Stimulated activated CD8-positive, alpha-beta memory T cell treated with anti-CD3 and anti-CD28 coated beads, Interleukin-2, amount 100 ng/mL, for 1 hour (primary cell): ENCODE measurements at places on chromosomes 13 and 19.
A peak's percentile ranks its signal among the peaks of the same experiment; 100 is the strongest.

- peak; percentile 10 for DNase-seq
Measured at GRCh38 chr19:33134571-33135041, 2.7 kb downstream of the WDR88 start.

- no peak for DNase-seq
Measured at GRCh38 chr13:80160110-80160509, 180.8 kb downstream of the SPRY2 start.

DNA sequence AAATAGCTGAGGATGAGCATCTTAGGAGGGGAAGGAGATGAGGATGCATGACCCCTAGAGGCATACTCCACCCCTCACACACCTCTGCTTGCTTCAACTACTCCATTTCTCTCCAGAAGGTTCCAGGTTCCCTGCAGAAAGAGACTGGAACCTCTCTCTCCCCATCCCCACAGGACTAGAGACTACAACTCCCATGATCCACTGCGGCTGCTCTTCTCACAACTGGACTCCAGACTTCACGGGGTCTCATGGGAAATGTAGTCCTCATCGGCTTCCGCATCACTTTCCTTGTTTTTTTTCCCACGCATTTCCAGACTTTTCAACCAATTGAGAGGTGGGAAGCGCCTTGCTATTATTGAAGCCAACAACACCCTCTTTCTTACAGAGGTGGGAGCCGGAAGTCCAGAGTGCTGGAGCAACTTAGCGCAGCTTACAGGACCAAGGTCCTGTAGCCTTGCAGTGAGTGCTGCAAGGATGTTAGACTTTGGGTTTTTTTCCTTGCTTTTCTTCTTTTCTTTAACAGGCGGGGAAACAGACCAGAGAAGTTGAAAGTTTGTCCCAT is 13.9 kb upstream of the CACNG6 start:
- peak; percentile 18 for DNase-seq

GRCh38 chr13:36068991-36069390 is 62.2 kb downstream of the DCLK1 start:
- DNase-seq, result no peak

DNA sequence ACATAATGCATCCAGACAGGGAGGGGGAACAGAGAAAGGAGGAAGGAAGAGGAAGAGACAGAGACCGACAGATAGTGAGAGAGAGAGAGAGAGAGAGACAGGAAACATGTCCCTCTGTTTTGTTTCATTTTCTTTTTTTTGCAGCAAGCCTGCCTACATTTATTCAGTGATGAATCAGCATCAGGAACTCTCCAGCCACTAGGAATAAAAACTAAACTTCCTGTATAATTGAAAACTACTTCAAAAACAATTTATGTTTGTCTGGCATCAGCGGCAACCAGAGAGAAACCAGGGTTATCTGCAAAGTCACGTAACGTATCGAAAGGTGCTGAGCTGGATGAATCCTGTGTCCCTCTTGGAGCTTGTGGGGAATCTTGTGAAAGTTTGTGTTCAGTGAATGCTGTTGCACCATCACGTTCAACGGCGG is 148.6 kb upstream of the SOX21 start:
- no peak for DNase-seq

DNA sequence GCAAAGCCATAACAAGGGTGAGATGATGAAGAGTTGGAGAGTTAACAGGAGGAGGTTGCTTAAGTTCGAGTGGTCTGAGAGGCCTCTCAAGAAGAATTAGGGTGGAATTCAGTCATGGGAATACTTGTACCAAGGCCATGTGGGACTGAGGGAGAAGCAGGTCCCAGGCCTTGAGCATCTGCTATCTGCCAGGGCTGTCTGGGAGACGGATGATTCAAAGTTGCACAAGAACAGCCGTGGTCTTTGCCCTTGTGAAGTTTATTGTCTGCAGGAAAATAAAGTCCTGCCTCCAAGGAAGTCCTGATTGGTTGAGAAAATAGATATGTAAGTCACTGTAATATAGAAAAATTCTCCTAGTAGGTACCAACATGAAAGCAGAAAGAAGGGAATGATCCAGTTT is 178.8 kb upstream of the RFC3 start:
- no peak for DNase-seq
